ENCODE measurements at places on chromosomes 7 and 10.

DNA sequence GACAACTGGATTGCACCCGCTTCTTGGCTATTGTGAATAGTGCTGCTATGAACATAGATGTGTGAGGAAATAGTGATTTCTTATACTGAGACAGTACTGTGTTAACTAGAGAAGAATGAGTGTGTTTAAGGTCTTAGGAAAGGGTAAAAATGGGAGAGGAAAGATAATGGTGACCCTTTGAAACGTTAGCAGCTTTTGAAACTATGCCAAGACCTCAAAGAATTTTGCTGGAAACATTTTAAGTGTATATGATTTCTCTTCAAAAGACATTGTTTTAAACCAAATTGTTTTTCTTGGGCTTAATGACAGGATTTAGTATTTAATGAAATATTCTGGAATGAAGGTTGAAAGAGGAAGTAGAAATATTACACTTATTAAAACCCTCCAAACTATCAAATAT is 100.8 kb upstream of the ARHGAP21 start:
- no peak for DNase-seq

- DNase-seq, result no peak
Measured at GRCh38 chr10:4546500-4546899, 279.5 kb upstream of the AKR1E2 start.

- no peak for DNase-seq
Measured at GRCh38 chr7:136741941-136742340, 126.5 kb upstream of the CHRM2 start.

- DNase-seq, result no peak
Measured at GRCh38 chr7:120229084-120229483, 43.9 kb upstream of the KCND2 start.

DNA sequence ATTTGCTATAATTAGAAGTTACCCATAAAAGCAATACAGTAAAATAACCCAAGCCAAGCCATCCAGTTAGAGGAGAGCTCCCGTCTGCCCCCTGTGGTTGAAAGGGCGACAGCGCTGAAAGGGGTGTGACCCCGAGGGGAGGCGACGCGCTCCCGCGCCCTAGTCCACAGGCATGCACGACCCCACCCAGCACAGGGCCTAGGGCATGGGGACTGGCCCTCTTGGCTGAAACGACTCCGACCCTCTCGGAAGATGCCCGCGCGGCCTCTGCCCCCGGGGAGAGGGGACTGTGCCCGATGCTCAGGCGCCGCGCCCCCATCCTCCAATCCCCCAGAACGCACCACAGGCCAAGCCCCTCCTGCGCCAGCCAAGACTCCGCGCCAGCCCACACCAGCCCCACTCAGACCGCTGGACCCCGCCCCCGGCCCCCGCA is 64.0 kb downstream of the CSGALNACT2 start:
- DNase-seq, result peak; percentile 51

DNA sequence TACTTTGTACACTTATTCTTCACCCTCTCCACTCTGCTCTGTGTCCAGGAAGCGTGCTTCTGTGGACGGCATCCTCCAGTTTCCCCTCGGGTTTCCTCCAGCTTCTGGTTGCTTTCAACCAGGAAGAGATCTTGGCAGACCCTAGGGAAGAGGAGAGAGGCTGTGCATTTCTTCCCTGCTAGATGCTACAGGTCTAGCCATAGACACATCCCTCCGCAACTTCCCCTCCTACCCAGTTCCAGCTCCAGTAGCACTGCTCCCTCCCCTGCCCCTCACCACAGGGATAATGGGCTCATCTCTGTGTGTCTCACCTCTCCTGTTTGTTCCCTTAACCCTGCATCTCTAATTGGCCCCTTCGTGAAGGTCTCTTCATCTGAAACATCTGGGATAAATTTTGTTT is 16.3 kb downstream of the TLL2 start:
- no peak for DNase-seq

DNA sequence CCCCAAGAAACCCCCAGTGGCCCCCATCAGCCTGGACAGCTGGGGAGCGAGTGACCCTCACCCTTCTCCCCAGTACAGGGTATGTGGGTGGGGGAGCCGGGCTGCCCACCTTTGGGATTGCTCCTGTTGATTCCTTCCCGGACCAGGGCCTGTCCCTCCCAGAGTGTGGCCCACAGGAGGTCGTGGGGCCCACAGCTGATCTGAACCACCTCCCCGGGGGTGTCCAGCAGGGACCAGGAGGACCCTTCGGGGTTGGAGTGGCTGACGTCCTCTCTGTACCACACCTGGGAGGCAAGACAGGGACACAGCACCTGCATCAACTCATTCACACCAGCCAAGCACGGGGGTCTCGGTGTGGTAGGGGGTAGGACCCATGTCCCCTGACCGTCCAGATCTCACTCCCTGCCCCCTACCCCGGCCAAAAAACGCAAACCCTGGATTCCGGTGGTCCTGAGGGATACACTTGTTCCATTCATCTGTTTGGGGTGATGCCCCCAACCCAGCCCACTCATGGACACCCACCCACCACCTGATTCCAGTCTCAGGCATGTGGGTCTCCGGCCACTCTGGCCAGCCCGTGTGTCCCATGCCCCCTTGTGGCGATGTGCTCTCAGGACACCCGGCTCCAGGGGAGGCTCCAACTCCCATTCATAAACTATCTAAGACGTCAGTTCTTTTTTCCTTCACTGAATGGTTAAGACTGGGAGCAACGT is 10.9 kb downstream of the TECPR1 start:
- DNase-seq, result peak; percentile 71

GRCh38 chr7:24882989-24883621 is 96.9 kb downstream of the OSBPL3 start:
- no peak for DNase-seq

GRCh38 chr10:5070648-5071410 is 23.4 kb upstream of the AKR1C3 start:
- no peak for DNase-seq

DNA sequence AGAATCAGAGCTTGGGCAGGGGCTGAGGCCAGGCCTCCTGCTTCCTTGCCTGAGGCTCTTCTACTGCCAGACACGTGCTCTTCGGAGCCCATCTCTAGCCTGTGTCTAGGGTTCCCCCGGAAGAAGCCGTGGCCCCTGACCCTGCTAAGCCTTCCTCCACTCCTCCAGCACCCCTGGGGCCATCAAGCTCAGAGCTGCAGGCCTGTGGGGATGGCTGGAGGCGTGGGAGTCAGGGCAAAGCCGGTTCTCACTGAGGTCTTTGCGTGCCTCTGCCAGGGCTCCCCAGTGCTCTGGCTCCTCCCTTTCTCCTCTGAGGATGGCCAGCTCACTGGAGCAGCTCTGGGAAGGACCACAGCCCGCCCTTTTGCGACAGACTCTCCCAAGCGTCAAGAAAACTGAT is 34.4 kb downstream of the GHRHR start:
- DNase-seq, result no peak
